Stimulated activated CD4-positive, alpha-beta T cell treated with anti-CD3 and anti-CD28 coated beads, Interleukin-1b, Interleukin-23, amount 100 ng/mL, for 1 hour (primary cell): ENCODE measurements at places on chromosomes 16 and 17.

DNA sequence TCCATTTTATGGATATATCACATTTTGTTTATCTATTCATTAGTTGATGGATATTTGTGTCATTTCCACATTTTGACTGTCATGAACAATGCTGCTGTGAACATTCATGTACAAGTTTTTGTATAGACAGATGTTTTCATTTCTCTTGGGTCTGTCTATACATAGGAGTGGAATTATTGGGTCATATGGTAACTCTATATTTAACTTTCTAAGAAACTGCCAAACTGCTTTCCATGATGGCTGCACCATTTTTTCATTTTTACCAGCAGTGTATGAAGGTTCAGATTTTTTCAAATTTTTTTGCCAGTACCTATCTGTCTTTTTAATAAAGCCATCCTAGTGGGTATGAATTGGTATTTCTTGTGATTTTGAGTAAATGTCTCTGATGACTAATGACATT is 15.5 kb downstream of the NFAT5 start:
- no peak for DNase-seq

- DNase-seq: no peak
Measured at GRCh38 chr17:64472564-64472963, 23.6 kb downstream of the MILR1 start.

DNA sequence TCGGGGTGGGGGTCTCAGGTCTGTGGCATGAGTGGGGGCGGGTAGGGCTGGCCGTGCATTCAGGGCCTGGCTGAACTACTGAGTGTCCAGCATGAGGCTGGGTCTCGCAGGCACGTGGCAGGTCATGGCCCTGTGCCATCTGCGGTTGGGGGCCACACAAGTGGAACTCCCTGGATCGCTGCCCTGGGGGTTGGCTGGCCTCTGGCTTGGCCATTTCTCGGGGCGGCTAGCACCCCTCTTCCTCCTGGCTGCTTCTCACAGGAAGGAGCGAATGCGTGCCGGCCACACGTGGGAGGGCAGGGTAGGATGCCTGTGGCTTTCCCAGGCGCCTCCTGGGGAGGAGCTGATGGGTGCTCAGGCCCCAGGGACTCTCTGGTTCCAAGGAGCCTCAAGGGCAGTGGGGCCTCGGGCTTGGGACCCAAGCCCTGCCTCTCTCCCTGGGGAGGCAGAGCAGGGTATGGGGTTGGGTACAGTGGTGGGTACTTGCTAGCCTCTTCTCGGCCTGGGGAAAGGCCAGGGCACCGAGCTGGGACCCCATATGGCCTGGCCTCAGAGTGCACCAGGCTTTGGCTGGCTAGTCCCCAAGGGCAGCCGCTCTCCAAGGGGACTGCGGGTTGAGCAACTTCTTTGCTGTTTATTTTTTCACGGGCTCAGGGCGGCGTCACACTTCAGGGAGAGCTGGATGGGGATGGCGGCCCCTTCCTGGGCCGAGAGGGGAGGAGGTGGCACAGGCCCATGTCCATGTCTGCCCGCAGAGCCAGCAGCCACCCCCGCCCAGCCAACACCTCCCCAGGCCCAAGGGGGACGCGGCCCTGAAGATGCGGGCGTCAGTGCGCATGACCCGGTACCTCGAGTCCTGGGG is 37.5 kb downstream of the ADCY7 start:
- no peak for DNase-seq

- DNase-seq: peak; percentile 10
Measured at GRCh38 chr17:59361916-59362810, 30.7 kb downstream of the YPEL2 start.

GRCh38 chr17:33491871-33492481 is 198.9 kb upstream of the ASIC2 start:
- DNase-seq: no peak

- no peak for DNase-seq
Measured at GRCh38 chr17:43721537-43722268, 36.9 kb downstream of the SOST start.

DNA sequence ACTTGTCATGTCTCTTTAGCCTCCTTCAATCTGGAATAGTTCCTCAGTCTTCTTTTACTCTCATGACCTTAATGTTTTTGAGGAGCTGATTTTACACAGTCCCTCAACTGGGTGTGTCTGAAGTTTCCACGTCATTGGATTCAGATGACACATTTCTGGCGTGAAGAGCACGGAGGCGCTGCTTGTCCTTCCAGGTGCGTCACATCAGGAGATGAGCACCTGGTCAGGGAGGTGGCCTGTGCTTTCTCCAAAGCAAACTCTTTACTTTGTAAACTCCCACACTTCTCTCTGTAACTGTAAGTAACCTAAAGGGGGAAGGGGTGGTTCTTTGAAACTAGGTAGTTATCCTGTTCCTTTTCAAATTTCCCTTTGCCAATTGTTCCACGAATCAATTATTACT is 52.5 kb upstream of the MNT start:
- DNase-seq: no peak

DNA sequence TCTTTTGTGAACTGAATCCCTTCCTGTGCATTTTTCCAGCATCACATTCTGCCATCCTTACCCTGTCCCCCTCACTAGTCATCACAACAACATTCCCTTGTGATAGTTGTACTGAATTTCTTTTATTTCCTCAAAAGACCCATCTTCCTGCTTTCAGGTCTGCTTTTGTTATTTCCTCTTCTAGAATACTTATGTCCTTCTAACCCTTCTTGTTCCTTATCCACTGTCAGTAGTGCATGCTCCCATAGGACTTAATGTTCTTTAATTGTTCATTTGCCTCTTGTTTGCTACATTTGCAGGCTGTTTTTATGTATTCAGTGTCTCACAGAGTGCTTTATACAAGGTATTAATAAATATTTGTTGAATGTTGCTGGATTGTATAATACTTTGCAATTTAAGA is 73.0 kb downstream of the BCAS3 start:
- DNase-seq: no peak

DNA sequence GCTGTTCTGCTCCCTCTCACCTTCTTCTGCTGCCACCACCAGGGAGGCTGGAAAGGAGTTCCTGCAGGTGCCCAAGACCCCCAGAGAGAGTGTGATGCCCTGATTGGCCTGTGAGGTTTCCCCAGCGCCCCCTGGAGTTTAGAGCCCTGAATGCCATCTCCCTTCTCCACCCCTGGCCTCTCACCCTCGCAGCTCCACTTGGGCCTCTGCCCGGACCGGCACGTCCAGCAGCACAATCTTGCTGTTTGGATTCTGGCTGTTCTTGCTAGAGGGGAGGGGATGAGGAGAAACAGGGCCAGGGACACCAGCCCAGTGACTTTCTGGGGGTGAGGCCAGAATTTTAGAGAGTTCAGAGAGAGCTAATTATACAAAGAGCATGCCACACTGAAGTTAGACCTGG is 12.5 kb upstream of the FAM171A2 start:
- no peak for DNase-seq

- DNase-seq: no peak
Measured at GRCh38 chr17:50080827-50081226, 14.3 kb upstream of the PDK2 start.

GRCh38 chr16:59356144-59356543 is 622.0 kb upstream of the GOT2 start:
- DNase-seq: no peak

GRCh38 chr17:18110636-18111145 is 2.1 kb downstream of the MYO15A start:
- no peak for DNase-seq

DNA sequence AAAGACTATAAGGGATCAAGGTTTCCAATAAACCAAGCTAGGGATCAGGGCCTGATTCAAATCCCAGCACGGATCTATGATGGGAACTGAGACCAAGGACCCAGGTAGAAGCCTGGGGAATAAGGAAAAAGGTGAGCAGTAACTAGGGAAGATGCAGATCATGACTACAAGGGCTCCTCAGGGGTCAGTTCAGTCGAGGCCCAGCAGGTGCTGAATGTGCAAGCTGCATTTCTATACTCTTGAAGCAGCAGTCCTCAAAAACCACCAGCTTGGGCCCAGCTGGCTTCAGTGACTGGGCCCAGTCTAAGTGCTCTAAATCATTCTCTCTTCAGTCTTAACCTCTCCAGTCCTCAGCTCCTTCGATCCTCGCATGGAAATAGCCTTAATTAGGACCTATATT is 228.8 kb upstream of the AXIN2 start:
- DNase-seq: no peak

DNA sequence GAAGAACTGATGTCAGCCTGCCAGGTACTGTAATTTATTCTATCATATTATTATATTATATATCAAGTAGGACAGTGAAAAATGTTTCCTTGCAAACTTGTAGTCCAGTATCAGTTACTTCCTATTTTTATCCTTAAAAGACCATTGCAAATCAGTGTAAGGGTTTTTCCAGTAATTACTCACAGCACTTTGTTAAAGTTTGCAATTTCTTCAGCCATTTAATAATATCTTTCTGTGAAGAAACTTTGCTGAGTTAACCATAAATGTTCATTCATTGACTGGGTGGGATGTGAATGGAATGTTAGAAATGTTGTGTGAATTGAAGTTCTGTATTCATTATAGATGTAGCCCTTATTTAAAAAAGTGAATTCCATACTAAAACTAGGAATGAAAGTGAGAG is 26.7 kb downstream of the HAPSTR1 start:
- no peak for DNase-seq
